ENCODE measurements at places on chromosomes 13 and 19.

- DNase-seq: no peak
Measured at GRCh38 chr13:43383498-43384165, 360.2 kb downstream of the DNAJC15 start.

DNA sequence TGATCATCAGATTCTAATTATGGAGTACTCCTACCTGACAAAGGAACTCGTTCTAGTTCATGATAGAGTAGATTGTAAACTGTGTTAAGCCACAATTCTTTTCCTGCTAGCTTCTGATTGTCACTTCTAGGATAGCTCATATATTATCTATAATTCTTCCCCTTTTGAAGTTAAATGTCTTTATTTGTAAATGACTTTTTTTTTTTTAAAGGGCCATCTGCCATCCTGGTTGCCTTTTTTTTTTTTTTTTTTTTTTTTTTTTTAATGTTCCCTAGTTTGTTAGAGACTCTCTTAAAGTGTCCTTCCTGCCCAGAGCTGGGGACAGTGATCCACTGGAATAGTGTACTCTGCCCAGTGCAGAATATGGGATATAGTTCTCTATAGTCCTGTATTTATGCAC is 4.3 kb downstream of the CHAMP1 start:
- DNase-seq: no peak

DNA sequence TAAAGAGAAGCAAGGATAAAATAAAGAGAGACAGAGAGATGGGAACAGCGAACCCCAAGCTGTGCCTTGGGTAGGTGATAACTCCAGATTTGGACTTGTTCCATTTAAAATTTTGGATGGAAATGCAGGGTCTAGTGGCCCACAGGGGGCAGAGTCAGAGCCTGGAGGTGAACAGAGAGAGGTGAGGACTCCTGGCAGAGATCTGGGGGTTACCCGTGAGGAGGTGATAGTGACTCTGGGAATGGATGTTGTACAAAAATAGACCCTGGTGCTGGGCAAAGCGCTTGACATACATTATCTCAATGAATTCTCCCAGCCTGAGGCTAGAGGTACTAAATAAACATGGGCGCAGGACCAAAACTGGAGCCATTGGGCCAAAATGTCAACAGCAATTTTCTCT is 14.3 kb upstream of the DHRS12 start:
- DNase-seq: no peak

DNA sequence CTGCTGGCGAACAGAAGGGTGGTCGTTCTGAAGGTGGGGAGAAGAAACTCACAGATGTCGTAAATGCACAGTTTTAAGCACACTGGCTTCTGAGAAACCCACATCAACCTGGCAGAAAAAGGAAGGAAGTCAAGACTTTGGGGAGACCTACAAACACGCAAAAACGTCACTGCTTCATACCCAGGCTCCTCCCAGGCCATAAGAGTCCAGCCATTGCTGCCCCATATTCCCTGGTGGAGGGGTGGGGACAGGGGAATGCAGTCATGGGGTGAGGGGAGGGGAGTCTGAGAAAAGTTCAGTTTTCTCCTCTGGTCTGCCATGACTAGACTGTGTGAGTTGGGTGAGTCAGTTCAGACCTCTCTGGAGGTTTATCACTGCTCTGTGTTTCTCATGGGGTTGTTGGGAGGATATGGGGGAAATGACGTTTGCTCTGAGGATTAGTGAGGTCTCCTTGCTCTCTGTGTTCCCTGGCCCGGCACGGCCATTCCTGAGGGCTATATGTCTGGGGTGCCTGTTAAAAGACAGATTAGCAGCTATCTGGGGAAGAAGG is 139.0 kb downstream of the FLT1 start:
- peak; percentile 8 for DNase-seq

- no peak for DNase-seq
Measured at GRCh38 chr13:106415971-106416370, 119.5 kb downstream of the EFNB2 start.

GRCh38 chr19:48136547-48136946 is 25.9 kb upstream of the PLA2G4C start:
- no peak for DNase-seq
